ENCODE measurements at places on chromosomes 3 and 15.

- DNase-seq: no peak
Measured at GRCh38 chr3:129023909-129024308, 22.8 kb downstream of the EFCC1 start.

GRCh38 chr3:64247991-64248646 lies 22.9 kb upstream of the PRICKLE2 start:
- DNase-seq: no peak

DNA sequence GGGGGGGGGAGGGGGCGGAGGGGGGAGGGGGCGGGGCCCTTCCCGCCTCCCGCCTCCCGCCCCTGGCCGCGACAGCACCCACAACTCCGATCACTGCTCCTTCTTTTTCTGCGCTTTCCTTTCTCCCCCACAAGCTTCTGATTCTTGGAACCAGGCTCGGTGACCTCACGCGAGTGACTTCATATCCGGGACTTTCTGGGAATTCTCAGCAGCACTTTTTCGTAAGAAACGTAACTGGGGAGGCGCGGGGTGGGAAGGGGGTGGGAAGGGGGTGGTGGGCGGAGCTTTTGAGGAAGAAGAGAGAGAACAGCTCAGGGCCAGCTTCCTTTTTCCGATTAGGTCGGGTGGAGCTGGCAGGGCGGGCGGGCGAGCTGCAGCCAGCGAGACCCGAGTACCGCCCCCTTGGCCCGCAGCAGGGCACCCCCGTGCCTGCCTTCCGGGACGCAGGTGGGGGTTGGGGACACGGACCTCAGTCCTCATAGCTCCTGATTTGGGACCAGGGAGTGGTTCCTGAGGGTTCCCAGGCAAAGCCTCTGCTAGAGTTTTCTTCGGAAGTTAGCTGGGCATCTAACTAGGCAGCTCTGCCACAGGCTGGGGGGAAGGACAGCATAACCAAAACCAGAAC lies 14.6 kb downstream of the XIRP1 start:
- DNase-seq: peak; percentile 48

DNA sequence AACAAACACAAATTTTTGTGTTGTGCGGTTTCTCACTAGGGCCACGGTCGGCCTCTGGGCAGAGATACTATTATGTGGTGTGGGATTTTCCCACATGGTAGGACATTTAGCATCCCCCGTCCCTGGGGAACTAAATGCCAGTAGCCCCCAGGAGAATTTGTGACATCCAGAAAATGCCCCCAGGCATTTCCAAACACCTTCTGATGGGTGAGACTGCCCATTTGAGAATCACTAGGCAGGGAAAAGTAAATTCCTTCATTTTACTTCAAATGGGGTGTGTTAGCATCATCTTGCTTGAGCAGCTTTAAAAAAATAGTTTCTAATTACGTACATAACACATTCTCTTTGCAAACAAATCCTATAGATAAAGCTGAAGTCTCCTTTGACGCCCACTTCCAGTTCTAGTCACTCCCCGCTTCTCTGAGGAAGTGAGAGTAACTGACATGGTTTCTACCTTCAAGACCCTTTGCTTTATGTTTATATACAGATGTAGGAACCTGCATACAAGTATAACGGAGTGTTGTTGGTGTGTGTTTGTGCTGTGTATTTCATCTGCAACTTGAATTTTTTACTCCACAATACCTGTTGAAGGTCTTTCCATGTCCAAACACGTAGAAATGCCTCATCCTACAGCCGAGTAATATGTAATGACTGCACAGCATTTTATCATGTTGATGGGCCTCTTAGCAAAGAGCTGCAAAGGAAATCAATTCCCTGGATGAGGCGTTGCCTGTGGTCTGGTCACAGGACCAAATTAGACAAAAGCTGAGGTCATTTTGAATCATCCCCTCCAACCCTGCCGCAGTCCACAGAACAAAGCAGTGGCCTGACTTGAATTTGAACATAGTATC lies 31.4 kb upstream of the ZBTB38 start:
- no peak for DNase-seq

DNA sequence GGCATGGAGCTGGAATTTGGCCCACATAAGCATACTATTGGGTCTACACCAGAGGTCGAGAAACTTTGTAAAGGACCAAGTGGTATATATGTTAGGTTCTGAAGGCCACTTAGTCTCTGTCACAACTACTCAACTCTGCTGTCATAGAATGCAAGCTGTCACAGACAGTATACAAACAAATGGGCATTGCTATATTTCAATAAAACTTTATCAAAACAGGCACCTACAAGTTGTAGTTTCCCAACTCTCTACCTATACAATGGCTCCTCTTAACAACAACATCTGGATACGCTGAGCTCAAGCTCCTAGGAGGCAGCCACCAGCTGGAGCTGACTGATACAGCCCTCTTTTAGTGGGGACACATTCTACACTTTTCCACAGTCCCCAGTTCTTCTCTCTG lies 15.7 kb upstream of the PRICKLE2 start:
- no peak for DNase-seq

GRCh38 chr3:49500732-49501609 lies 30.9 kb downstream of the DAG1 start:
- no peak for DNase-seq

DNA sequence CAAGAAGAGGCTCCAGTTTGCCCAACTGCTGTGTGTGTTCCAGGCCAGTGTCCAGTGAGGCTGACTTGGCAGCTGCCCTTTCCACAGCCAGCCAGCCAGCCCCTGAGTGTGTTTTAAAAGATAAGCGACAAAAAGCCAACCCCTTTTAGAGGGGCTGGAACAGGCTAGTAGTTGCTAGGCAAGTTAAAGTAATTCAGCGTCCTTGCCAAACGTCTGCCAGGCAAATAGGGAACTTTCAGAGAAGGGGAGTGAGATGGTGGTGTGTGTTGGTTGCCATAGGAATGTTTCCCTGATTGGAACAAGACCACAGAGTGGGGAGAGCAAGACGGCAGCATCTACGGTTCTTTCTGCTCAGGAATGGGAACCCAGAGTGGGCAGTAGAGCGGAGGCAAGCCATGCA lies 86.3 kb downstream of the TMEM108 start:
- DNase-seq: no peak

DNA sequence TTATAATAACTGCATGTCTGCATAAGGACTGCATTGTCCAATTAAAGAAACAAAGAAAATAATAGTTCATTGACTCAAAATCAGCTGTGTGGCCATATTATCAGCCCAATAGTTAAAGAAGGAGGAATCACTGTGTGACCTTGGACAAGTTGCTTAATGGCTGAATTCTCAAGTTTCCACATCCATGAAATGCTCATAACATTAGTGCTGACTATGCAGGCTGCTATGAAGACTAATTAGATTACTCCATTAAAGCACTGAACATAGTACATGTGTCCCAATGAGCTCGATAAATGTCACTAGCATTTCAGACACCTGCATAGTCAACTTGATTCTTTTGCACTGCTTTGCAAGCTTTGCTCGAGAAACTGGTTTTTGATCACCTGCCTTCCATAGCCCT lies 111.1 kb upstream of the WNT5A start:
- DNase-seq: no peak
